Mononuclear cell (primary cell): ENCODE measurements at places on chromosomes 2 and 18. TPM values are rescaled to one million over a fixed set of nuclear protein-coding genes. Genes with fewer than 3 reads are reported as not detected.

PMAIP1 gene
- 95.0 TPM for total RNA-seq

WDR7 gene
- 52.7 TPM for total RNA-seq

FBLN7 gene
- total RNA-seq: 7.8 TPM

VWA3B gene
- not detected for total RNA-seq

GBX2 gene
- total RNA-seq: not detected

ARHGAP25 gene
- total RNA-seq: 28.2 TPM

UGT1A1 gene
- total RNA-seq: not detected

STPG4 gene
- 1.2 TPM for total RNA-seq

ACMSD gene
- not detected for total RNA-seq

CTLA4 gene
- 38.5 TPM for total RNA-seq

IL36G gene
- not detected for total RNA-seq

HAAO gene
- total RNA-seq: 3.9 TPM

NR4A2 gene
- 83.3 TPM for total RNA-seq

UBXN4 gene
- total RNA-seq: 106 TPM
